ENCODE measurements at places on chromosomes 5 and 9.

DNA sequence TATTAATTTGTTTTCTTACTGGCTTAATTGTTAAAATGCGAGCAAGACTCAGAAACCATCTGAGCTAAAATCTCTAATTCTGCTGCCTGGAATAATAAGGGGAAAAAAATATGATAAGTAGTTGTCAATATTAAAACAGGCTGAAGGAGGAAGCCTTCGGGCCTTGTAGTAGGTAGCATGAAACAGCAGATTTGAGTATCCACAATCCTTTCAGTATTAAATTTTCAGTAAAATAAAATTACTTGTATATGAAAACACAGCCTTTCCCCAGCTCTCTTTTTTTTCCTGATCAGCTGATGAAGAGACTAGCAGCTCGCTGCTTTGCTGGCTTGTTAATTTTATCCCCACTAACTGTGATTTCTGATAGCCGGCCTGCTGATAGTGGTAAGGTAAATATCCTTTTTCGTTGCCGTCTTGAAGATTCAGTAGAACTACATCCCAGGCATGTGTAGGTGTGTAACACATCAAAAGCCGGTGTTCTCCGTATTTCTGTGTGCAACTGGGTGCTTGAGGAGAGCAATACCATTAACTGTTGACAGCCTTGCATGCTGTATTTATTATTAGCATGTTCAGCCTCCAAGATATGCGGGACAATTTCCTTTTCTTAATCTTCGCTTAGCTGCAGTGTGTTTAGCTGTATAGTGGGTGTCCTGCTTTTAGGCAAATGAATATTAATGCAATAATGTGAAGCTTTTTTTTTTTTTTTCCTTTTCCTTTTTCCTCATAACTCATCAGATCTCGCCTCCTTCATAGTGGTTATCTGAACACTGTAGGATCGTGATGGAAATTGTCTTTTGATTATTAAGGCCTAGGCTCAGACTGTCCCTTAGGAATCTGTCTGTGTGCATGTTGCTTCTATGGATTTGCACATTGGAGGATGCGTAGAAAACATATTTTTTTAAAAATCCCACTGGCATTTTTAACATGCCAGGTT lies 144.6 kb downstream of the SMARCA2 start:
- DNase-seq = no peak

GRCh38 chr9:73223594-73223993 lies 71.9 kb downstream of the ANXA1 start:
- DNase-seq = no peak

DNA sequence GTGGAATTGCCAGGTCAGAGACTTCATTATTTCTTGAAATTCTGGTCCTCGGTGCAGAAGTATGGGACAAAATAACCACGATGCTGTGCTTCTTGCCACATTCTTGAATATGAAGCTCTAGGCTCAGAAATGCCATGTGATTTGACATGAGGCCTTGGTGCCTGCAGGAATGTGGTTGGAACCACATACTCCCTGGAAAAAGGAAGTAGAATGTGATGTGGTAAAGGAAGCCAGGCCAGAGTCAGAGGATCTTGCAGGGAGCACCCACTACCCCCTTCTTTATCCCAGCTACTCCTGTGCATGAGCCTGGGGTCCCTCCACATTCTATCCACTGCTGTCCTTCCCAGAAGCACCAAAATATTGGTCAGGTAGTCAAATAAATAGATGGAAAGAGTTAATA lies 80.9 kb downstream of the FOXD1 start:
- DNase-seq = no peak

GRCh38 chr9:126521089-126521488 lies 92.6 kb upstream of the LMX1B start:
- no peak for DNase-seq

DNA sequence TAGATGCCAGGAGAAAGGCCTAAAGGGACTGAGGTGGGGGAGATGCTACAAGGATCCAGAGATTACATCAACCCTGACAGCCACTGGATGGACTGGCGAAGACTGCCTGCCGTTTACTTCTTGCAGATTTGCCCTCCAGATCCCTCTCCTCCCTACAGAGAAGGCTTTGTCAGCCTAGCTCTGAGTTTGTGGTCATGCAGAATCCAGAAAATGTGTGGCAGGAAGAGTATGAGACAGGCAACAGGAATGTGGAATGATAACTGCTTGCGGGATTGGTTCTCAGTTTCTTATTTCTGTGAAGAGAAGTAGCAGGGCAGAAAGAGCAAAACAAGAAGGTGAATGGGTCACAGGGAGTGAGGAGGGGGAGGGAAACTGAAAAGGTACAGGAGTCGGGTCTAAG lies 129.6 kb downstream of the TLE1 start:
- DNase-seq = no peak

GRCh38 chr9:13586587-13587374 lies 307.3 kb upstream of the MPDZ start:
- no peak for DNase-seq

GRCh38 chr5:39224196-39224761 lies 4.9 kb upstream of the FYB1 start:
- no peak for DNase-seq

DNA sequence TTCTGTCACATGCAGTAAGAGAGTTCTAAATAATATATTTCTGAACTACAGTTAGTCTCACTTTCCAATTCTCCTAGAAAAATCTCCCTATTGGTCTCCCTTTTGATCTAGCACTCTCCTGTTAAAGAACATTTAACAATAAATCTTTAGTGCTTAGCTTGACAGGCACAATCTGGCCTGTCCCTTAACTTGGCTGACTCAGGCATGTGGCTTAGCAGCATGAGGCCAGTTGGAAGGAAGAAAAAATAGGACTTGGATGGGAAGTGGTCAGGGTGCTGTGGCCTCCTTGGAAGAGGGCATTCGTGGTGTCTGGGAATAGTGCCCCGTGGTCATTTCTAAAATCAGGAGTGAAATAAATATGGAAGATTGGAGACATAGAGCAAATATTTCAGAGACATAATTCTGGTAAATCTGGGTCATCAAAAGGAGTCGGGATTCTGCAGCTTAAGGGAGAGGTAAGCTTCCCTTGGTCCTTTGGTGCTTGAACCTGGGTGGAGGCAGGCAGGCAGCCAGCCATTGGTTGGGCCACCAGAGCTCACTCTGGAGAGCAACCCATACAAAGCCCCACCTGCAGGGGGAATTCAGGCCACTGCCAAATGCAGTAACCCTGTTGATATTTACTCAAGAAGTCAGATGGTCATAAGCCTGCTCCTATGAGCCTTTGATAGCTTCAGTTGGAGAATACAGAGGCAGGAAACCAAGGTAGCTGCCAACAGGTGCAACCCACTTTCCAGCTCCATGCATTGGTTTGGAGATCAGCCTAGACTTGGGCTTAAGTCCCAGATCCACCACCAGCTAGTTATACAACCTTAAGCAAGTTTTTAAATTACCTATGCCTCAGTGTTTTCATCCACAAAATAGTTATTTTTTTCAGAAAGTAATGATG lies 28.8 kb upstream of the TLE4 start:
- no peak for DNase-seq

GRCh38 chr9:77765781-77766259 lies 117.7 kb upstream of the GNA14 start:
- no peak for DNase-seq

- no peak for DNase-seq
Observed at GRCh38 chr5:150398722-150399523, 13.8 kb downstream of the CD74 start.

- no peak for DNase-seq
Observed at GRCh38 chr9:119829186-119829585, 460.0 kb upstream of the BRINP1 start.

DNA sequence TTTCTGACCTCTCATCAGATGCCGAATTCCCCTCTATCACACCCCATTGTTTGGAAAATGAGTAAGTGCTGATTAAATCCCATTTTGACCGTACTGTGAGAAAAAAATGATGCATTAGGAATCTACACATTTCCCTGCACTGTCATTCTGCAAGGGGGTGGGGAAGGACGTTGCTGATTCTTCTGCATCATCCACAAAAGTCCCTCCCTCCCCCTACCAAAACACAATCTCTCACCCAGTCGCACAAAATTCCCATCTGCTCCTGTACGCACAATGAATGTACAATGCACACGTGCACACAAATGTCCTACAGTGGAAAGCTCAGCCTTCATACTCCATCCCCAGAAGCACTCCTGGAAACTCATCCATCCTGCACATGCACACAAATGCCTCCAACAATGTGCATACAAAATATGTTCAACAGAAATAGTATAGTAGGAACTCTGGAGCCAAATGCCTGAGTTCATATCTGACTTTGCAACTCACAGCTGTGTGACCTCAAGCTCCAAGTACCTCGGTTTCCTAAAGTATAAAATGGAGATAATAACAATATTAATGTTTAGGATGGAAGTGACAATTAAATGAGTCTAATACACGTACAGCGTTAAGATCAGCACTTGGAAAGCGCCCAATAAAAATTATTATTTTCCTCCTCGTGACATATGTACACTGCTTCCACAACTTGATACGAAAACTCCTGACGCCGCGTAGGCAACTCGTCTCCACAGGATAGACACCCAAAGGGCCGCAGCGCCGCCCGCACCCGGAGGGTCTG lies 809 bp downstream of the TNIP1 start:
- no peak for DNase-seq

GRCh38 chr9:100669968-100670367 lies 92.1 kb downstream of the CAVIN4 start:
- DNase-seq = no peak

DNA sequence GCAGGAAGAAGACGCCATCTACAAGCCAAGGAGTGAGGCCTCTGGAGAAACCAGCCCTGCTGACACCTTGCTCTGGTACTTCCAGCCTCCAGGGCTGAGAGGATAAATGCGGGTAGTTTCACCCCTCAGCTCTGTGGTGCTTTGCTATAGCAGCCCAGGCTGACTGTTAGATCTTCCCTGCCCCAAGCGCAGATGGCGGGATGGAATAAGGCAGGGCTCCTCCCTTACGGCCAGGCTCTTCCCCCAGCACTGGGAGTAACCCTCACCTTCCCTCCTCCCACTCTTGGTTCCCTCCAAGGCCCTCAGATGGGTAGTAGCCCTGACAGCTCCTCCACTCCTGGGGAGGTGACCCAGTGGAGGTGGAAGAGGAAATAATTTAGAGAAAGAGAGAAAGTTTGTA lies 285.1 kb downstream of the GADD45G start:
- no peak for DNase-seq

GRCh38 chr5:143064676-143065075 lies 294.5 kb downstream of the ARHGAP26 start:
- no peak for DNase-seq

DNA sequence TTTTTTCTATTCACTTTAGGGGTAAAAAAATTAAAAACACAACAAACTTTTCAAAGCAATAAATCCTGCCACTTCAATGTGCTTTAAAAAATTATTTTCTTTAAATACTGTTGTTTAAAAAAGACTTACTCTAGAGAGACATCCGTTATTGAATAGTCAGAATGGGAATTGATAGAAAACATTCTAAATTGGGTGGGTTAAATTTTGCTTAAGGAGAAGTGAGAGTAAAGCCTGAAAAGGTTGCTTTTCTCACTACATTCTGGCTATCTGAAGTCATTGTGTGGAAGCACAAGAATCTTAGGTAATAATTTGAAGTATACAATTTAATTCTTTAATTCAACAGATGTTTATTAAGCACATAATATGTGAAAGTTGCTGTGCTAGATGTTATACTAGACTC lies 509.3 kb downstream of the NR2F1-AS1 start:
- DNase-seq = no peak

DNA sequence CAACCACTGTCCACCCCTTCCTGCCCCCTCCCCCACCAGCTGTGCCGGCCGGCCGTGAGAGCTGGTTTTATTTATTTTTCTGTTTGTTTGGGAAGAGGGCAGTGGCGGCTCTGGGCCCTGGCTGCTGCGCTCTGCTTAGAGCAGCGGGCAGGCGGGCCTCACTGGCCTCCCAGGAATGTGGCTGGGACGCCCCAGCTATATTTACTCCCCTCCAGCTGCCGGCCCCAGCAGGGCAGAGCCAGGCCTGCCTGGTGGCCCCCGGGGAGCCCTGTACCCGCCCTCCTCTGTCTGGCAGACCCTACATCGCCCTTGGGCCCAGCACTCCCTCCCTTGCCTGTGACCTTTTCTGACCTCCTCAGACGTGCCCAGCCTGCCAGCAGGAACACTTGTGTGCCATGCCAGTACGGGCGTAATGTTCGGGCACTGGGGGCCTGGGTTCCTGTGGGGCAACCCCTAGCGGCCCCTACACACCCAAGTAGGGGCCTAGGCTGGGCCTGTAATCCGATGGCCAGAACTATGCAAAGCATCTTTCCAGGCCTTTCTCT lies 7.7 kb downstream of the CXXC5 start:
- no peak for DNase-seq

DNA sequence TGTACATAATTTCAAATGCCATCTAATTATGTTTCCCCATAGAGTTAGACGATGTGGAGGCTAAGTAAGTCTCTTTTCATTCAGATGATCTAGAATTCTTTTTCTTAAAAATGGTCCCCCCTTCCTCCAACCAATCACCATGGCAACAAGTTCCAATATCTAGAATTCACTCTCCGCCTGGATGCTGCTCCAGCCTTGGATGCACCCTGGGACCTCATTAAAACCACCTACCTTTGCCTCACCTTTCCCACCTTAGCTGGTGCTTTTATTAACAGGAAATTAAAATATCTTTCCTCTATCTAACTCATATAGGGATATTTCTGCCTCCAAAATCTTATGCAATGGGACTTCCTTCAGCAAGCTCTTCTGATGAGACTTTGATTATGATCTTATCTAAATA lies 49.0 kb downstream of the DIRAS2 start:
- DNase-seq = no peak

DNA sequence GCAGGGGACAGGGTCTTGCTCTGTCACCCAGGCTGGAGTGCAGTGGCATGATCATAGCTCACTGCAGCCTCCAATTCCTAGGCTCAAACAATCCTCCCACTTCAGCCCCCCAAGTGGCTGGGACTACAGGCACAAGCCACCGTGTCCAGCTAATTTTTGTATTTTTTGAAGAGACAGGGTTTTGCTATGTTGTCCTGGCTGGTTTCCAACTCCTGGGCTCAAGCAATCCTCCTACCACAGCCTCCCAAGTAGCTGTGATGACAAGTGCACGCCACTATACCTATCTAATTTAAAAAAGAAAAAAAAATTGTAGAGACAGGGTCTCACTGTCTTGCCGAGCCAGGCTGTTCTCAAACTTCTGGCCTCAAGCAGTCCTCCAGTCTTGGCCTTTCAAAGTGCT lies 31.6 kb upstream of the LECT2 start:
- no peak for DNase-seq

GRCh38 chr9:123262338-123262737 lies 6.0 kb downstream of the STRBP start:
- no peak for DNase-seq

DNA sequence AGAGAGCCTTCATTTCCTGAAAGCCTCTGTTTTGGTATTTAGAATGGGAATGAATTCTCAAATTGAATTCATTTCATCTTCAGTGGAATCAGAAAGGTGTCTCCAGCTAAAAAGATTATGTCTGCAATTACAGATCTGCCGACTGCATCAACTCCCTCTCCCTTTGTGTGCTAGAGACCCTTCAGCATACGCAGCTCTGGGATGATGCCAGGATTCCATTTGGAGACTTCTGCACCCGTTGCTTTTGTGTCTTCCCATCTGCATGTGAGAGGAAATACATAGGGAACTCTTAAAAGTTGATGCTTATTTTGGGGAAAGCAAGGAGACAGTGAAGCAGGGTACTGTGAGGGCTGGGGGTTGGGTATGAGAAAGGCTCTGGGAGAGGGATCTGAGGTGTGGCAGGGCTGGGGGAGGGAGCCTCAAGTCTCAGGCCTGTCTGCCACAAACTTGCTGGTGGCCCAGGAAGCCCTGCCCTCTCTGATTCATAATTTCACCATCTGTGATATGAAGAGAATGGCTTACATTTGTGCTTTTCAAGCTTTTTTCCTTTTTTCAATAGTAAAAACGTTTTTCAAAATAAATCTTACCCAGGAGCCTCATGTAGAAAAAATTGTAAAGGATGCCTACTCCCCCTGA lies 89.7 kb upstream of the SAP30L start:
- no peak for DNase-seq

GRCh38 chr9:128903871-128904620 lies 16.7 kb upstream of the PHYHD1 start:
- no peak for DNase-seq
